NCI-H82 (cell line): ENCODE measurements at places on chromosomes 7 and 10.

DNA sequence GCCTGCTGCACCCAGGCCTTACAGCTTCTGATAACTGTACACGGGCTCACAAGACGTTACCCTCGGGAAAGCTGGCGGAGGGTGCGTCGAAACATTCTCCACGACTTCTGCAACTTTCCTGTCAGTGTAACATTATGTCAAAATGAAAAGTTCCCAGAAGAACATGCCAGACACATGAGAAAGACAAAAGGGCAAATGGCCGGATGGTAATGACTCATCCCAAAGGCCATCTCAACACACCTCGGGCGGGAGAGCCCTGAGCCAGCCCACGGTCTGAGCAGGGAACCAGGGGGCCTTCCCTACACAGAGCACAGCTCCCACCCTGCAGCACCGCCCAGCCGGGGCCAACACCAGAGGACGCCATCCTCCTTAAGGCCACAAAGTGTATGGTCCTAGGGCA, 118.7 kb downstream of the MAD1L1 start:
- DNase-seq: no peak

- peak; percentile 33 for DNase-seq
These were observed 82.7 kb downstream of the PLCE1 start for GRCh38 chr10:94076325-94076841.

DNA sequence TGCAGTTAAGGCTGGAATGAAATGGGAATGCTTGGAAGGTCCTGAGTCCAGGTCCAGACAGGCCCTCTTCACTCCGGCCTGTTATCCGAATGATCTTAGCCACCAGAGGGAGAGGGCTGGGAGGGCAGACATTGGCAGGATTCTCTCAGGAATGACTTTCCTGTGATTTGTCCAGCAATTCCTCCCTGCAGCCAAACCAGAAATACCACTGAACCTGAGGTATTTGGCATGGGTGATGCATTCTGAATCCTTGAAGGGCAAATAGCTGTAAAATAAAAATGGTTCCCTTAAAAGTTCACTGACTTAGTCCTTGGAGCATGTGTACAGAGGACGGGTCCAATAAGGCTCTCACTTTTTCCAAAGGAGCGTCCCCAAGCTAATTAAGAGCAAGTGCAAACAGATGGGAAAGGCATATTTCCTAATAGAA, 77.5 kb upstream of the HABP2 start:
- no peak for DNase-seq

- DNase-seq: no peak
These were observed 77.9 kb downstream of the KIAA1549 start for GRCh38 chr7:138903186-138903820.

GRCh38 chr7:93092757-93093370, 24.9 kb downstream of the SAMD9 start:
- peak; percentile 26 for DNase-seq

DNA sequence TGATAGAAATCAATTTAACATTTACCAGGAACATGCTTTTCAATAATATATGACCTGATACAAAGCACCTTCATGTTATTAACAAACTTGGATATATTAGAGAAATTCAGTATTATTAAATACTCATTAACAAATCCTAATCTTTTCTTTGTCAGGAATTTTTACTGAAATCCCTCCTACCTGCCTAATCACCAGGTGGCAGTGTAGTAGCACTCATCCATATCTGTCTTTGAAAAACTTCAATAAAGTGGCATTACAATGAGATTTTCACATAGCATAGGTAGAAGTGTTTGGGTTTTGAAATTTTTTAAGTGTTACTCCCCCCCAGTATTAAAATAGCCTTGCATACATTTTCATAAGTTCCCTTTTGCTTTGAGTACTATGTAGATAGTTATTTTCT, 1246.6 kb upstream of the LRRN3 start:
- DNase-seq: peak; percentile 26

- no peak for DNase-seq
These were observed 20.7 kb downstream of the TMEM72 start for GRCh38 chr10:44931621-44932516.

DNA sequence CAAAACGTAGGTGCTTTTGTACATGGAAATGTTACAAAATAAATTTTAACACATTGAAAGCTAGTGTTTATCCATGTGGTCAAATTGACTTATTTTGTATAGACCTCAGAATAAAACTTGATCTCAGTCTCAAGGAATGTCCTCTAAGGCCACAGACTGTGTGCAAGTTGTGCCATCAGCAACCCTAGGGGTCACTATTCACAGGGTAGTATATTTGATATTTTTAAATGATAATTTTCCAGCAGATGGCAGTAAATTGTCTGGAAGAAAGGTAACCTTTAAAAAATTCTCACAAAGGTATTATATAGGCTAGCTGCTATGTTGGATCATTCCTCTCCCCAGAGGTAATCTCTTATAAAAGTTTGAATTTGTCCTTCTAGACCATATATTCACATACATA, 12.9 kb upstream of the SNX10 start:
- no peak for DNase-seq
